ENCODE measurements at places on chromosomes 16 and 17. TPM values are rescaled to one million over a fixed set of nuclear protein-coding genes. Genes with fewer than 3 reads are reported as not detected.

GPR142 gene
- total RNA-seq: not detected

BOLA2B gene
- 133 TPM for total RNA-seq

C17orf113 gene
- total RNA-seq: 0.13 TPM

KCNJ2 gene
- total RNA-seq: 0.48 TPM

GRCh38 chr17:37025238-37025637 lies 76.5 kb downstream of the AATF start:
- no peaks in the 10 kb centered on the region for H3K27me3 ChIP-seq
- no peaks in the 10 kb centered on the region for H3K36me3 ChIP-seq
- H3K4me3 ChIP-seq: no peak overlapping the region
- no peak for DNase-seq
- no peak overlapping the region for H3K27ac ChIP-seq
- H3K4me1 ChIP-seq: no peaks in the 10 kb centered on the region

- DNase-seq: no peak
- H3K27ac ChIP-seq: no peak overlapping the region
- H3K4me1 ChIP-seq: no peaks in the 10 kb centered on the region
- H3K27me3 ChIP-seq: peaks cover 50% of the 10 kb centered on the region
These were observed 6.6 kb downstream of the PRAC1 start for GRCh38 chr17:48715496-48716399.

DNA sequence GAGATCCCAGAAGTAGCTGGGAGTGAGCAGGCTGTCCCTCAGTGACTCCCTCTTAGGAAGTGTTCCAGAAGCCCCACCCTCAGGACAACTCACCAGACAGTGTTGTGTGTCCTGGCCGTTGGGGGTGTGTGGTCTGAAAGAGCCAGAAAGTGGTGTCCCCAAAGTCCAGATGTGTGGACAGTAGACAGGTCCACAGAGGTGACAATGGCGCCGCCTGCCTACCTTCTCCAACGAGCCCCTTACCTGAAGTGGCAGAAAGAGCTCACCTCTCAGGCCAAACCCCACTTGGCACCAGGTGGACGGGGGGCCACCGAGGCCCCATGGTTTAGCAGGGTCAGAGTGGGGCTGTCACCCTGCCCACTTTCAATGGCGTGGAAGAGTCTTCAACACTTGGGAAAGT lies 19.9 kb downstream of the C17orf100 start:
- DNase-seq: no peak
- no peak overlapping the region for H3K4me3 ChIP-seq
- H3K36me3 ChIP-seq: no peaks in the 10 kb centered on the region
- no peaks in the 10 kb centered on the region for H3K4me1 ChIP-seq
- peaks cover 27% of the 10 kb centered on the region for H3K27me3 ChIP-seq
- no peak overlapping the region for H3K27ac ChIP-seq

GRCh38 chr17:35432176-35433074 lies at the start of gene SLFN12:
SLFN12 (minus strand) TSS chr17:35432500; CDS start chr17:35423028, 9,472 bp downstream.
- peak; percentile 96 for DNase-seq
- H3K27me3 ChIP-seq: peaks cover 2% of the 10 kb centered on the region
- peak within 1 kb of the TSS; percentile 95 for H3K4me3 ChIP-seq
- peaks cover 37% of the 10 kb centered on the region for H3K4me1 ChIP-seq

DNA sequence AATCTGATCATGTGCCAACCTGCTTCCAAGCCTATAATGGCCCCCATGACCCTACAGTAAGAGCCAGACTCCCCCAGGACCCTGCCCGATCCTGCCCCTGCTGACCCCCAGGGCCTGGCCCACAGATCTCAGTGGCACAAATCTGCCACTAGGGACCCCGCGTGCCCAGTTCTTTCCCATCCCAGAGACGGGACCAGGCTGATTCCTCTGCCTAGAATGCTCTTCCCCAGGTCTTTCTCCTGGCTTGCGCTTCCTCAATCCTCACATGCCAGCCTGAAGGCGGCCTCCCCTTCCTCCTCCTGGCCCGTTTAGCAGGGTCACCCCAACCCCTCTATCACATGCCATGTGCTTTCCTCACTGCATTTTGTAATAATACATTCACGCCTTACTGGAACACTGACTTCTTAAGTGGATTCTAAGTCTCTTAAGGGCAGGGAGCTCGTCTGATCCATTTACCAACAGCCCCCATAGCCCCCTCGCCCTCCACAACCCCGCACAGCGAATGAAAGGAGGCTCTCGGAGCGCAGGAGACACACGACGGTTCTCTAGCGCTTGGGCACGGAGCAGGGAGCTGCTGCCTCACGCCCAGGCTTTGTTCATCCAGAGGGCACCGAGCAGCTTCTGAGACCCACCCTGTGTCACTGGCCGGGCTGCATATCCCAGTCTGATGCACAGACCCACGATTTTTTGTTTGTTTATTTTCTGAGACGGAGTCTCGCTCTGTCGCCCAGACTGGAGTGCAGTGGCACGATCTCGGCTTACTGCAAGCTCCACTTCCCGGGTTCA lies 1.2 kb downstream of the TRIM65 start:
- peak overlapping the region; percentile 87 for H3K4me3 ChIP-seq
- no peak for DNase-seq
- peaks cover 4% of the 10 kb centered on the region for H3K27me3 ChIP-seq
- H3K4me1 ChIP-seq: peaks cover 19% of the 10 kb centered on the region

- H3K36me3 ChIP-seq: no peaks in the 10 kb centered on the region
- no peak overlapping the region for H3K27ac ChIP-seq
- H3K4me3 ChIP-seq: no peak overlapping the region
These were observed 8.9 kb upstream of the C16orf74 start for GRCh38 chr16:85759631-85760419.
